Right lobe of liver (tissue), 6 donors: ENCODE measurements at places on chromosomes 6 and 20. TPM values are rescaled to one million over a fixed set of nuclear protein-coding genes. Genes with fewer than 3 reads are reported as not detected.

GRCh38 chr6:72102561-72102960, 216.2 kb downstream of the RIMS1 start:
- no peak for DNase-seq

DNA sequence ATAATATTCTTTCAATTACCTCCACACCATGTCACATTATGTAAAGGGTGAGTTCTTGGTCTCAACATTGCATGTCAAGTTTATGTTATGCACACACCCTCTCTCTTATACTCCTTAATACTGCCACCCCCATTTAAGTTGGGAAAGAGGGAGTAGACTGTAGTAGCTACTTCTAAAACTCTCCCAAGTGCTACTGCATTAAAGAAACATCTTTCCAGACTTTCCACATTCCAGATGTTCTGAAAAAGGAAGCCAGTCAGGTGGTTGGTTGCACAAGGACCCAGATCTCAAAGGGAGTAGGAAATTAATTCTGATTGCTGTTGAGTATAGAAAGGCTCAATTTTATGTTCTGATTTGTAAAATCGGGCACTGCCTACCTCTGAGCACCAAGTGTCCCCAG, 419.5 kb downstream of the CD83 start:
- DNase-seq, result no peak

DNA sequence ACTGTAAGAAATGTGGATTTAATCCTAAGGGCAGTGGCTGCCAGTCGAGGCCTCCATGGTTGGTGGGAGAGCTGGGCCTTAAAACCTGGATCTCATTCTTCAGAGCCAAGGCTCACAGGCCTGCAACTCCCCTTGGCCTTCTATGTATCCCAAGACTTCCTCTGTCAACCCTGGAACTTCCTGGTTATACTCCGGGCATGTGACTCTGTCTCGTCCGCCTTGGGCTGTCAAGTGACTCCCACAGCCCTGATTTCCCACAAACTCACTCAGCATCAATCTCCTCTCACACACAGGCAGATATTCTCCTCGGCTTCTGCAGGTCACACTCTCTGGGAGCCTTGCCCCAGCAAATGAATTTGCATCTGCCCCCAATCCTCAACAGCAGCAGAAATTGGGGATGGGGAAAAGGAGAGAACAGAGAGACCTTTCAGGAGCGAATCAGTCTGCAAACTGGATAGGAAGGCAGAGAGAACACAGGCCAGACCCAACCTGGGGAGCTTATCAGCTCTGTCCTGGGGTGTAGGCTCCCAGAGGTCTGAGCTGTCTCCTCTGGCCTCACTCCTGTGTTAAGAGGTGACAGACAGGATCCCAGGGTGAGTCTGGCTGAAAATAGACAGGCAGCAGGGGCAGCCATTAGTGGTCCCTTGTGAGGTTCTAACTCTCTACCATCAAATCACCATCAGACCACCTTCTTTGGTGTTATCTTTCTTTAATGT, 30.4 kb upstream of the PREX1 start:
- DNase-seq, result no peak

The CRISP2 gene
- not detected for total RNA-seq

The LRRN4 gene
- total RNA-seq, result 0.14 TPM
